ENCODE measurements at places on chromosomes 13 and 19.

- DNase-seq: no peak
Observed at GRCh38 chr13:36903925-36904595, 16.0 kb downstream of the SMAD9 start.

GRCh38 chr13:44159633-44160279, 213.9 kb upstream of the SERP2 start:
- no peak for DNase-seq

DNA sequence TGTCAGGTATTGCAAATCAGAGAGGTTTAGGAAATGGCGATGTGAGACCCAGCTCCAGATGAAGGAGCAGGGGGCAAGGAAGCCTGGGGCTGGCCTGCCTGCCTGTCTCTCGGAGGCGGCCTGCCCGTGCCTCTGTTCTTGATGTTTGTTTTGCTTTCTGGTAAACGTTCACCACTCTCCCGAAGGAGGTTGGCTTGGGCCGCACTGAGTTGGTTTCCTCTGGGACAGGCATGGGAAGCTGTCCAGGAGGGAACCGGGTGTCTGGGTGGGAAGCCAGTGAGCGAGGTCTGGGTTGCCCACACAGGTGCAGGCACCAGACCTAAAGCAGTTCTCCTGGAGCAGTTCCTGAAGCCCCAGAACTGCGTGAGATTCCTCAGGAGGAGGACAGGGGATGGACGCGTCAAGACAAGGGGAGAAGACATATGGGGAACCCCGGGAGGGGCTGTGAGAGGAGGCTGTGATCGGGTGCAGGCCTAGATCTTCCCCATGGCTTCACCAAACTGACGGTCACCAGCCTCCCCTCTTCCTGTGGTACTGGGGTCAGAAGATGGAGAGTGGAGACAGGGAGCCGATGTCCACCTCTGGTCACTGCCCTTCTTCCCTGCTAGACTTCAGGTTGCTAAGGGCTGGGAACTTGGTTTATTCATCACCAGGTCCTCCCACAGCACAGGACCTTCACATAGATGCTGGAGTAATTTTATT, 15.2 kb downstream of the COL4A2 start:
- DNase-seq: no peak

- peak; percentile 56 for DNase-seq
Observed at GRCh38 chr19:18271433-18271841, 2.8 kb downstream of the IQCN start.

- no peak for DNase-seq
Observed at GRCh38 chr13:53182724-53183123, 154.1 kb downstream of the OLFM4 start.

DNA sequence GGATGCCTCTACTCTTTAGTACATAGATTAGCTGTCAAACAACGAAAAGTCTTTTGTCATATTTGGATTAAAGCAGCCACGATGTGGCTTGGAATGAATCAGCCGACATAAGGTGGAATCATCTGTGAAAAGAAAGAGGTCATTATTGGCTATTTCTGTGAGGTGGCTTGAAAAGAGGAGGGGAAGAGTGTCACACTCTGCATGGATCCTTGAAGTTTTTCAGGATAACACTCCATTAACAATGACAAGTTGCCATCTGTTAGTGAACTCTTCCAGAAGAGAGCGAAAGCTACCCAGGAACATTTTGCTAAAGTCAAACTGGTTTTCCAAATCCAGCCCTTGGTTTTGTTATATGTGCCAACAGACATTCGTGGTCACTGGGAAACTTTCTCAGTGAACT, 1604.8 kb downstream of the OLFM4 start:
- DNase-seq: no peak

GRCh38 chr13:110455444-110455843, 106.1 kb downstream of the RAB20 start:
- no peak for DNase-seq

- DNase-seq: no peak
Observed at GRCh38 chr19:50547385-50548190, 20.6 kb downstream of the LRRC4B start.

GRCh38 chr19:56217039-56217949, 15.2 kb downstream of the ZSCAN5C start:
- no peak for DNase-seq

DNA sequence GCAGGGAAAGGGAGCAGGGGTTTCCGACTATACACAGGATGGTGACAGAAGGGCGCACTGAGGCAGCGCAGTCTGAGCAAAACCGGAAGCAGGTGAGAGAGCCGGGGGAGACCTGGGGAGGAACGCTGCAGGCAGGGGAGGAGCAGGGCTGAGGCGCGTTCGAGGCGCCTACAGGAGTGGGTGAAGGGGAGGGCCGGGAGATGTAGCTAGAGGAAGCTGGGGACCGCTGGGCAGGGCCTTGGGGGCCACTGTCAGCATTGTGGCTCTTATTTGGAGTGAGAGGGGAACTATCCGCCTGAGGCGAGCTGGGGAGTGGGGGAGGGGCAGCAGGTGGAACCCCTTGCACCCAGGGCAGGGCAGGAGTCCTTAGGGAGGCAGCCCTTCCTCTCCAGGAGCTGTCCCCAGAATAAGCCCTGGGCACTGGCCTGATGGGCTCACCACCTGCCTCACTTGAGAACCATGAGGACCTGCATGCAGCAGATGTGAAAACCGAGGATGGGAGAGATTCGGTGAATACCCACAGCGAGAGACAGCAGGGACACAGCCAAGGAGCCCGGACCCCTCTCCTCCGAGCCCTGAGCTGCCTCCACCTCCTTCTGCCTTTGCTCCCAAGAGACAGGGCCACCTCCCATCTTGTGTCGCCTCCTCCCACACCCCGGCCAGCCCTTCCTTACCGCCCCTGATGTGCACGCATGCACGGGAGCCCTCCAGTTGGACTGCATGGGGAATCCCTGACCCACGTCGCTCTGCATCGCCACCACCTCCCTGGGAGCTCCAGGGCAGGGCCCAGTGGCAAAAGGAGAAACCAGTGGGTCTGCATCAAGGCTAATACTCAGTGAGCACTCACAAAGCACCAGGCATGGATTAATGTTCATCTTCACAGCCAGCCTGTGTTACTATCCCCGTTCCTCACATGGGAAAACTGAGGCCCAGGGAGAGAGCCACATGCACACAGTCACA, 10.3 kb downstream of the AKT2 start:
- DNase-seq: peak; percentile 34

- DNase-seq: no peak
Observed at GRCh38 chr13:53522034-53522433, 493.4 kb downstream of the OLFM4 start.

GRCh38 chr19:43640424-43640757, 741 bp upstream of the CADM4 start:
- DNase-seq: no peak

- DNase-seq: no peak
Observed at GRCh38 chr19:15633082-15633835, 7.4 kb upstream of the CYP4F3 start.

DNA sequence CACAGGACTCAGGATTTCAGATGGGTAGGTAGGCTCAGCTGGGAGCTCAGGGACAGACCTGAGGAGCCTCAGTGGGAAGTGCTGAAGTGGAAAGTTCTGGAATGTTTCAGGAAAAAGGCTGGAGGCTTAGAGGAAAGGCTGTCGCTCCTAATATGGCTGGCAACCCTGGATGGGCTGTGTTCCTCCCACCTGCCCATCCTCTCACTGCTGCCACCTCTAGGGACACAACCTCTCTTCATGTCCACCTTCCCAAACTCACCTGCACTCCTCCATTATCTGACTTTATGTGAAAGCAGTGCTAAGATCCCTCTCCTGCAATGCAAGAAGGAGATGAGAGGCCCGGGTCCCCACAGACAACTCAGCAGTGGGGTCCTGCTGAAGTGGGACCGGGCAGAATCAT, 5.8 kb upstream of the CEACAM21 start:
- DNase-seq: no peak

DNA sequence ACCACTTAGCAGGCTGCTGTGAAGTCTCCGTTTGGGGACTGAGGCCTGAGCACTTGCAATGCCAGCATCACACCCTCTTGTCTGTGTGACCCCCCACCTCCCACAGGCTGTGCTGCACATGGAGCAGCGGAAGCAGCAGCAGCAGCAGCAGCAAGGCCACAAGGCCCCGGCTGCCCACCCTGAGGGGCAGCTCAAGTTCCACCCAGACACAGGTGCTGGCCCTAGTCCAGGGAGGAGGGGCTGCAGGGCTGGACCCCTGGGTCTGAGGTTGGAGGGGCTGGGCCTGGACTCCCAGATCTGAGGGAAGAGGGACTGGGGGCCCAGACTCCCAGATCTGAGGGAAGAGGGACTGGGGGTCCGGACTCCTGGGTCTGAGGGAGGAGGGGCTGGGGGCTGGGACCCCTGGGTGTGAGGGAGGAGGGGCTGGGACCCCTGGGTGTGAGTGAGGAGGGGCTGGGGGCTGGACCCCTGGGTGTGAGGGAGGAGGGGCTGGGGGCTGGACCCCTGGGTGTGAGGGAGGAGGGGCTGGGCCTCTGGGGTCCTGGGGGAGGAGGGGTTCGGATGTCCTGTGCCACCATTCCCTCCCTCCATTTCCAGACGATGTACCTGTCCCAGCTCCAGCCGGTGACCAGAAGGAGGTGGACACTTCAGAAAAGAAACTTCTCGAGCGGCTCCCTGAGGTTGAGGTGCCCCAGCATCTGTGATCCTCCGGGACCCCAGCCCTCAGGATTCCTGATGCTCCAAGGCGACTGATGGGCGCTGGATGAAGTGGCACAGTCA, 11.6 kb upstream of the DHDH start:
- no peak for DNase-seq

- peak; percentile 85 for DNase-seq
Observed at GRCh38 chr19:36489920-36490415, 607 bp upstream of the ZNF566 start.

- DNase-seq: peak; percentile 81
Observed at GRCh38 chr13:30802953-30803478, 67.7 kb downstream of the ALOX5AP start.

DNA sequence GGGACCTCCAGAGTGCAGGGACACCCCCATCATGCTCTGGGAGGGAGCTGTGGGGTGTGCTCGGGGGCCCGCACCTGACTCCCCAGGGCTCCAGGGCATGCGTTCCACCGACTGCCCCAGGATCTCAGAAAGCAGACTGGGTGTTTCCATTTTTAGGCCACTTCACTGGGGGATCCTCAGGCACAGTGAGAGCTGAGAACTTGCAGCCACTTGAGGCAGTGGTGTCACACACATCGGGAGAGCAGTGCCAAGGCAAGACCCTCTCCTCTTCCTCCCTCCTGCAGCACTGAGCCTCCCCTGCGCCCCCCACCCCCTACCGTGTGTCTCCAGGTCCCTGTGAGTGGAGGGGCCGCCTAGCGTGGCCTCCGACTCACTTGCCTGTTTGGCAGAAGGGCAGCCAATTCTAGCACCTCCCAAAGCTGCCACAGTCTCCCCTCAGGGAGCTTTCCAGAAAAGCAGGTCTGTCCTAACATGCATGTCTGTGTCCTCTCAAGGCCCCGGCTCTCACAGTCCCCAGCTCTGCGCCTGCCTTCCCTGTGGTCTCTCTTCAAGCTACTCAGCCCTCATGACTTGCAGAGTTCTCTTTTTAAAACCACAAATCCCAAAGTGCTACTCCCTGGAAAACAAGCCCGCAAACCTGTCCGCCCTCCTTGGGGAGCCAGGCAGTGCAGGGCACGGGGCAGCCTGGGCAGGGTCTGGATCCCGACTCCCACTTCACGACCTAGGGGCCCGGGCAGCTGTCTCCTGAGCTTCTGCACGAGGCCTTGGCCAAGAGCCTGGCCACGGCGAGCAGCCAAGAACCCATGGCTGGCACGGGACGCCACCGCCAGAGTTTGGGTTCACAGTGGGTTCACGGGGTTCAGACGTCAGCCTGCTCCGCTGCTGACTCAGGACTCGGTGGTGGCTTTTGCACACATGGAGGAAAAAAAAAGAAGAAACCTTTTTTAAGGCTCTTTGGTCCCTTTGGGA, 94.1 kb downstream of the STK24 start:
- no peak for DNase-seq

DNA sequence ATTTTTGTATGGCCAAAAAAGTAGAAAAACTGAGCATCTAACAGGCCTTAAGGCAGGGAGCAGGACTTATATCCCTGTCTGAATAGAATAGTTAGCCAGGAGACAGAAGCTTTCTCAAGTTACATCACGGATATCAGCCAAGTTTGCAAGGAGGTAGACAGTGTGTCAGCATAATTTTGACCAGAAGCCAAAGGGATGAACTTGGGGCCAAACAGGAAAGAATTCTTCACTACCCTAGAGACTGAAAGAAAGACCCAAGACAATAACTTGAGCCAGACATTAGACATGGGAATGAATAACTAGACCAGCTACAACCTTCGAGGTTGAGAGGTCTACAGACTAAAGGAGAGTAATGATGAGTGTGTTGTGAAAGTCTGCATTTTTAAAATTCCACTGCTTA, 48.1 kb upstream of the PCDH9 start:
- no peak for DNase-seq

- no peak for DNase-seq
Observed at GRCh38 chr19:29777781-29778309, 33.9 kb upstream of the CCNE1 start.

Data from CD4-positive, alpha-beta T cell treated with Interleukin-4 for 1 hour (primary cell).